CD4-positive, alpha-beta T cell treated with Interleukin-4 for 1 hour (primary cell): ENCODE measurements at places on chromosomes 4 and X.

GRCh38 chr4:56115898-56116297 lies 167.2 kb downstream of the CEP135 start:
- no peak for DNase-seq

DNA sequence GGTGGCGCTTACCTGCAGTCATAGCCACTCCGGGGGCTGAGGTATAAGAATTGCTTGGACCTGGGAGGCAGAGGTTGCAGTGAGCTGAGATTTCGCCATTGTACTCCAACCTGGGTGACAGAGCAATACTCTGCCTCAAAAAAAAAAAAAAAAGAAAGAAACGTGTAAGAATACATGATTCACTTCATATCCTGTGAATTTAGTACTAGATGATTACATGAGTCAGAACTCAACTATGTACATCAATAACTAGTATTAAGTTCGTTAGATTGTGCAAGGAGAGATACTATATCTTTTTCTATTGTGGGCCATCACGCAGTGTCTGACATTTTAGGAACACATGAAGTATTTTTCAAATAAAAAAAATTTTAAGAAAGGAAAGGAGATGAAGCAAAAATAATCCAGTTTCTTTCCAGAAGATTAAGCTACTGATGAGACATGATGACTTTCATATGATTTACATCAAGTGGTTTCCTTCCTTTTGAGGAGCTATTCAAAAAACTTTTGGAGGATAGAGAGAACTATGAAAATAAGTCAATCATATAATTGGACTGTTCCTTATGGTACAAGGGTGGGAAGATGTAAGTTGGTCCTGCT lies 64.7 kb upstream of the EXOC1L start:
- no peak for DNase-seq

- no peak for DNase-seq
Measured at GRCh38 chr4:90112715-90113114, 14.5 kb upstream of the CCSER1 start.

DNA sequence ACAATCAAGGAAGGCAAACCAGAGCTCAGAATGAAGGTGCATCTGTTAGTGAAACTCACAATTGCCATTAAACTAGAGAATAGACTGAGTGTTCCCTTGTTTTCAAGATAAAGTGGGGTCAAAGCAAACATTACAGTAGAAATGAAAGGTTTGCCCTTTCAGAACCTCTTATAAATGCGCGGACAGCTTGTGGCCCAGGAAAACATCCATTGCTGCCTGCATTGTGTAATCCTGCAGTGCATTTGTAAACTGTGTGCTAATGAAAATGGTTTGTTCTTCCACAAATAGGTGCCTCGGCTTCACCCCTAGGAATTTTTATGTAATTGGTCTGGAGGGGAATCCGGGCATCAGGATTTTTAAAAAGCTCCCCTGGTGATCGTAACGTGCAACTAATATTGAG lies 62.8 kb downstream of the SNX25 start:
- DNase-seq: no peak

GRCh38 chr4:122119739-122120138 lies 32.4 kb upstream of the BLTP1 start:
- DNase-seq: no peak

- DNase-seq: peak; percentile 67
Measured at GRCh38 chr4:108171339-108172230, 2.9 kb upstream of the LEF1 start.

DNA sequence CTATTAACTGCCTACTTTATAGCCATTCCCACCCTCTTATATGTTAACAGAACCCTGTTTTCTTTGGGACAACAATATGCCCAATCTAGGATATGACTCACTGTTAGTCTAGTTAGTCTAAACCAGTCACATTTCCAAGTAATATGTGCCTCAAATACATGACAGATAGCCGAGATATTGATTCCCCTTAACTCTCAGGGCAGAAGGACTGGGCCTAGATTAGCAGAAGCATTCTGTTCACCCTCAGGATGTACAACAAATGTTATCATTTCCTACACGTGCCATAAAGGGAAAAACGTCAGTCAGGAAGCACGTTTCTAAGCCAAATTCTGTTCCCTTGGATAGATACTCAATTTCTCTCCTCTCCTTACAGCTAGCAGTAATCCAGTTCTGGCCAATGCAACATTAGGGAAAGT lies 114.1 kb downstream of the SLC10A7 start:
- no peak for DNase-seq

DNA sequence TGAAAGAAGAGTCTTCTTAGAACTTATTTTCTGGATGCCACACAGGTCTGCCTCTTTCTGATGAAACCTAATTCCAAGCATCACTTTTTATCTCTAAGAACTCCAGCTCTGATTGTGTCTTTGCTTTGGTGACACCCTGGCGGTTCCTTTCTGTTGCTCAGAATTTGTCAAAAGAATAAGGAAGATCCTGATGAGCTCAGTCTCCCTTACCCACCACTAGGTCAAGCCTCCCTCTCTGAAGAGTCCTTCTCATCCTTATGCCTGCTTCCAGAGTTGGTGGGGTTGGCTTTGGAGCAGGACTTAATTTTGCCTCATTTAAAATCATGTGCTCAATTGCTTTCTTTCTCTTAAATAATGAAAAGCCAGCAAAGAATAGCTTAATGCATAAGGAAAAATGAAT lies 31.5 kb upstream of the RPL34 start:
- no peak for DNase-seq

GRCh38 chrX:150736475-150736874 lies 43.3 kb downstream of the MTMR1 start:
- DNase-seq: no peak

GRCh38 chr4:32775049-32775448 lies 2054.9 kb downstream of the PCDH7 start:
- DNase-seq: no peak

DNA sequence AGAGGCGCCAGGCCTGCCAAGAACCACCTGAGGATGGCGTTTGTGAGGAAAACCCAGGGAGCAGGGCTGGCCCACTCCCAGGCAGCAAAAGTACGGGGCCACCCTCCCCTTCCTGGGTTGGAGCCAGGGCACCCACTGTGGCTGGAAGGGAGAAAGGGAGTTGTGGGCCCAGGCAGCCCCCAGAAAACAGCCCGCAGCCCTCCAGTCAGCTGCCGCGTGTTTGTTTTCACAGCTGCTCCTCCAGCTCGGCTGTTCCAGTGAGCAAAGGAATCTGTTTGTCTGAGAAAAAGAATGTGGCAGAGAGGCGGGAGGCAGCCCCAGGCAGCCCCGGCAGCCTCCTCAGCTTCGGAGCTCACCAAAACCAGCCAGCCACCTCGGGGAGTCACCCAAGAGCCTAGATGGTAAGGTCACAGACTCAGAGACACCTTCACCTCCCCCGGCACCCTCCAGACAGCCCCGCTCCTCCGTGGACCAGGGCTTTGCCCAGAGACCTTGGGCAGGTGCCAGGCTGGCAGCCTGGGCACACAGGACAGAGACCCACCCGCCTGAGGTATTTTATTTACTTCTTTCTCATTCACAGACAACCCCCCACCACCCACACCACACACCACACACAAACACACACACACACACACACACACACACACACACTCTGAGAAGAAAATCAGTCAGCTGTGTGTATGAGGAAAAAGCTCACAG lies 338.1 kb downstream of the BCOR start:
- no peak for DNase-seq

DNA sequence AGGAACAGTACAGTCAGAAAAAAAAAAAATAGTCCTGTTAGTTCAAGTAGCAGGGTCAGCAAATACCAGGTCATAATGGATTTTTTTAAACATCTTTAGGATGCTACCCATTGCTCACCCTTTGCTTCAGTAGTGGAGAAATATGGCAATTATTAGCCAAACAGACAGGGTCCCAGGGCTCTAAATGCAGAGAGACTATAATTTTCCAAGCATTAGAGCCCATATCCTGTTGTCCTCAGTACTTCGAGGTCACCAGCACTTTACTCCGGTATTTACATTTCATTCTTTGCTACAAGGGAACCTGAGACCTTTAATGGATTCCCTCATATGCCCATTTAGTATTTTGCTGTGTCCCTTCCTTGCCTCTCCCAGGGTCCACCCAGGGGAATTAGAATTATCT lies 1562.9 kb upstream of the TENM3 start:
- no peak for DNase-seq

GRCh38 chrX:124555036-124555595 lies 208.8 kb downstream of the SH2D1A start:
- no peak for DNase-seq

- DNase-seq: no peak
Measured at GRCh38 chr4:148926276-148927260, 484.4 kb upstream of the NR3C2 start.

DNA sequence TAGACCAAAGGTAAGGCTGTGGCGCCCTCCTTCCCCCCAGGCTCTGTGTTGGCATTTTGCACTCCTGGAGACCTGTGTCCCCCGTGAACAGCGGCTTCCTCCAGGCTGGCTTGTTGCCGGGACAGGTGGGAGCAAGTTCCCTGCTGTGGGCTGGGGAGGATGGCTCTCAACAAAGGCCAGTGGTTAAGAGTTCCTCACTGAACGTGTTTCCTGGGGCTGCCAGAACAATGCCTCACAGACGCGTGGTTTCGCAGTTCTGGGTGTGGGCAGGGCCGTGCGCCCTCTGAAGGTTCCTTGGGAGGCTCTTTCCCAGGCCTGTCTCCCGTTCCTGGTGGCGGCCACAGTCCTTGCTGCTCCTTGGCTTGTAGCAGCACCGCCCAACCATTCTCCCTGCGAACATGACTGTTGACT lies 33.4 kb downstream of the NELFA start:
- DNase-seq: peak; percentile 9

- no peak for DNase-seq
Measured at GRCh38 chr4:33722800-33723516, 2521.4 kb downstream of the ARAP2 start.

DNA sequence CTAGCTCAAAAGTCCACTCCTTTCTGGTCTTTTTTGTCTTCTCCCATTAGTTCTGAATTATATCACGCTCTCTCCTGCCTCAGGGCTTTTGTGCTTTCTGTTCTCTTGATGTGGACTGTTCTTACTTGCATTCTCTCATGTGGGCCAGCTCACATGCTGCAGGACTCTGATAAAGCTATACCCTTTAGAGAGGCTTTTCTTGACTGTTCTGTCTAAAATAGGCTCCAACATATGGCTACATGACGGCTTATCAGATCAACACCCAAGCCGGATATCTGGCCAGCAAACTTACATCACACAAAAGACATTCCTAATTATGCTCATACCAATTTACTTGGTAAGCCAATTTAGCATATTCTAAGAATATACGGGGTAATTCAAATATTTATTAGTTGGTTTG lies 1494.5 kb downstream of the TECRL start:
- DNase-seq: no peak

- no peak for DNase-seq
Measured at GRCh38 chr4:185644408-185644807, 109.1 kb upstream of the PDLIM3 start.

- DNase-seq: no peak
Measured at GRCh38 chr4:112185334-112185733, 40.1 kb downstream of the FAM241A start.

- DNase-seq: no peak
Measured at GRCh38 chrX:20067709-20068561, 48.8 kb downstream of the MAP7D2 start.

- DNase-seq: no peak
Measured at GRCh38 chr4:59024257-59024656, 1914.1 kb upstream of the IGFBP7 start.

DNA sequence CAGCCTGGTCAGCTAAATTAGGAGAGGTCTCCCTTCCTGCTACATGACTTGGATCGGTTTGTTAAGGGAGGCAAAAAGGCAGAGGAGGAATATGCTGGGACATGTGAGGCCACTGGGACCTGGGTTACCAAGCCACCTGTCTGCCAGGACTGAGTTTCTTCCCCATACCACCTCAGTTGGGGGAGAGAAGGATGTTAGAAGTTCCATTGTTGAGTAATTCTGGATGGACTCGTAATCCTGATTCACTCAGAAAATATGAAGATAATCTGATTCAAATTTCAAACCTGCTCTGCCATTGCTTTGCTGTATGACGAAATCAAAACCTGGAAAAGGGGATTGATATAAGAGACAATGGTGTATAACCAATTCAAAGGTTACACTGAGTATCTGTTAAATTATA lies 97.4 kb upstream of the S100G start:
- no peak for DNase-seq
